ENCODE measurements at places on chromosomes 5 and 9.

DNA sequence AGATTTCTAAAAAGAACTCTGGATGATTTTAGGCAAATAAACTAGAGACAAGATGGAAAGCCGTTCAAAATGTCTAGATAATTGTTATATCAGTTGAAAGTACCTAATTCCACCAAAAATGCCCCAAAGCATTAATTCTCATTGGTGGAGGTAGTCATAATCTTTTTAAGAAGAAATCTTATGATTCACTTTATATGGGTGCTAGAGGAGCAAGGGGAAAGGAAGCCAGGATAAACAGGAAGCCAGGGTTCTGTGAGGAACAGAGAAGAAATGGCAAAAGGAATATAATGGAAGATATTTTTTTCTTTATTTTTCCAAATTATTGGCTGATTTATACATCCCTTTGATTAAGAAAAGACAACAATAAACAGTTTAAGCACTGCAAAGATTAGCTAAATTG lies 7.8 kb downstream of the YIPF5 start:
- no peak for DNase-seq

DNA sequence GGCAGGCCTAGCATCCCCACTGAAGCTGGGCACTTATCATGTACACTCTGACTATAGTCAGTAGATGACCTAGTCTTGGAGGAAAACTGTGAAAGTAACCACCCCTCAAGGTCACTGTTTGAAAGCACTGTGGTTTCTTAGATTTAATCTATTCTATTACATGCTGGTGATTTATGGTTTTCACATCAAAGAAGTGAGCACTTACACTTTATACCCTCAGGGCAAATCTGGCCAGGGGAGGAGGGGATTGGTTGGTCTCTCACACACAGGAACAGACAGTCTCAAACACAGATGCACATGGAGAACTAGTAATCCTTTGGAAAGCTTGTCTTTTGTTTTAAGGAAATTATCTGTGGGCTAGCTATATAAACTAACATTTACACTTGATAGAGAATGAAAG lies 17.9 kb upstream of the SPIN1 start:
- no peak for DNase-seq

DNA sequence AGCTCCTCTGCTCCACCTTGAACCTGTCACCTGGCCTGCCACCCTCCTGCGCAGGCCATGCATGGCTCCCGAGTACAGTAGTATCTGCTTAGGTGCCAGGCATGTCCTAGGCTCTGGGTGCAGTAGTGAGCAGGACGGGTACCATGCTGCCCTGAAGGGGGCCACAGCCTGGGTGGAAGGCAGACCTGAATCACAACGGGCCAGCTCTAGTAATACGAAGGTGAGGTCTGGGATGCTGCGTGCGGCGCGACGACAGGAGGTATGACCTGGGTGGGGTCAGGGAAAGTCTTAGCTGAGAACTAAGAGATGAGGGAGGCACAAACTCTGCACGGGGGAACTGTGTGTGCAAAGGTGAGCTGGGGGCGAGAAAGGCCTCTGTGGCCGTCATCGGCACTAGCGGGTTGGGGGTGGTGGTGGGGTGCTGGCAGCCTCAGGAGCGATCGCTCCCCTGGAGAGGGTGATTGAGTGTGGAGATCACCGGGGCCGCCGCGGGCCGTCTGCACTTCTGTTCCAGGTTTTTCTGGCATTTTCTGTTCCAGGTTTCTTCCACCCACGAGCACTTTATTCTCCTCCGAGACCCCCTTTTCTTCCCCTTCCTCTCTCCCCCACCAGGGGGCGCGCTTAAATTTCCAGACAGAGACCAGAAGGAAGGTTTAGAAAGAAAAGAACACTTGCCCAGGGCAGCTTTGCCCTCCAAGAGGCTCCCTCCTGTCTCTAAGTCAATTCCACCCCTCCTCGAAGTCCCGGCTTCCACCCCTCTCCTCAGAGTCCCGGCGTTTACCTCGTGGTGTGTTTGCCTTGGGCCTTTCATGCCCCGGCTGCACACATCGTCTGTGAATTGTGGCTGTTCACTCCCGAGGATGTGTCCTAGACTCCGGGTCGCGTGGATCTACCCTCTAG lies 15.1 kb downstream of the PDLIM4 start:
- no peak for DNase-seq

DNA sequence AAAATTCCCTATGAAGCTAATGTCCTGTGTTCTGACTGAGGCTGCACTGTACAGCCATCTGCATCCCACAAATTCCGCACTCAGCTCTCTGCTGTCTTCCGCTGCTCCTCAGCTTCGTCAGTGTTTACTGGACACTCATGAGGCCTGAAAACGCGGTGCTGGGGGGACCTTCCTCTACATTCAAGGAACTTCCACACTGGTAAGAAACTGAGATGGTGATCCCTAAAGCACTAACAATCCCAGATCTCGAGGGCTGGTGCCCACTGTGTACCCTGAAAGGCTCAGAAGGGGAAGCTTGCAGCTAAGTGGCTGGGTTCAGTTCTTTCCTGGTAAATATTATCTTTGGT lies 117.9 kb downstream of the NRG2 start:
- DNase-seq = no peak

GRCh38 chr9:126474786-126475485 lies 138.8 kb upstream of the LMX1B start:
- DNase-seq = no peak

GRCh38 chr5:166367391-166367790 lies 1924.1 kb upstream of the WWC1 start:
- DNase-seq = no peak

- DNase-seq = no peak
Observed at GRCh38 chr5:71482132-71482531, 26.7 kb downstream of the BDP1 start.

DNA sequence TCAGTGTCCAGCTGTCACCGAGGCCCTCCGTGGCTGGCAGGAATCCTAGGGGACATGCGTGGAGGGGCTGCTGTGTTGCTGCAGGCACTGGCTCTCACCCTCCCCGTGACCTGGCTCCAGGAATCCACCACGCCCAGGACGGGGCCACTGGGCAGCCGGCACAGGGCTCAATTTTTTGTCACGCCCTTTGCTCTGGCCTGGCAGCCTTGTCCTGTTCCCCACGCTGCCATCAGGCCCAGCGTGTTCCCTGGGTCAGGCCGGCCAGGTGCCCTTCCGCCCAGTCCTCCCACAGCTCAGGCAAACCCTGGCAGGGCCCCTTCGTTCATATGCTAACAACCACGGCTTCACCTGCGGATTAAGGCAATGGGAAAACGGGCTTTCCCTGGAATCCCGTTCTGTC lies 37.3 kb downstream of the PROP1 start:
- no peak for DNase-seq

- no peak for DNase-seq
Observed at GRCh38 chr5:117859176-117859575, 1129.2 kb downstream of the DTWD2 start.

GRCh38 chr9:109922617-109923470 lies 142.8 kb downstream of the PALM2AKAP2 start:
- no peak for DNase-seq

DNA sequence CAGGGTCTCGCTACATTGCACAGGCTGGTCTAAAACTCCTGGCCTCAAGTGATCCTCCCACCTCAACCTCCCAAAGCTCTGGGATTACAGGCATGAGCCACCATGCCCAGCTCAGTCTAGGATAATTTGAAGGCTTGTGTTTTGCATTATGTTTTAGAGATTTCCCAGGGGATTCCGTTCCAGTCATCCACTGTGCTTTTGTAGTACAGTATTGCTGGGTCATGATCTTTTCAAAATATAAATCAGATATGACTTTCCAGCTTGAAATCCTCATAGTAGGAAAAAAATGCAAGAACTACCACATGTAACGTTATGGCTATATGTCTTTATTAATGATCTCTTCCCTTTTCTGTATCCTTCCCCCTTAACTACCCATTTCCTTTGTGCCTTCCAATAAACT lies 338.1 kb downstream of the PRELID2 start:
- DNase-seq = no peak

- no peak for DNase-seq
Observed at GRCh38 chr9:75488719-75489110, 400.4 kb downstream of the OSTF1 start.

- DNase-seq = no peak
Observed at GRCh38 chr5:122327110-122327509, 15.1 kb downstream of the SNCAIP start.

GRCh38 chr5:39208471-39208870 lies 10.9 kb downstream of the FYB1 start:
- DNase-seq = no peak

DNA sequence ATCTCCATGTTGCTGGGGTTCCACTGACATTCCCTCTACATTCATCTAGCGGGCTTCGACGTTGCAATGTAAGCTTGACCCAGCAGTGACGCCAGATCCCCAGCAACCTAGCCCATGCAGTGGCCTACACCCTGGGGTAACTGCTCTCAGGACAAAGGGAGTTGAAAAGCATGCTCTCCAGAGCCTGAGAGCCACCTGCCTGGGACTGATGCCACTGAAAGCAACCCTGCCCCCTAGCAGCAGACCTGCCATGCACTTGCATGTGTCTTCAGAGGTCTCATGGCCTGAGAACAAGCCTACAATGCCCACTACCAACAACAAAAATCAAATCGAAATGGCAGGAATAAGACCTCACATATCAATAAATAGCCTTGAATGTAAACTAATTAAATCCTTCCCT lies 330.3 kb downstream of the TRIM36 start:
- no peak for DNase-seq

DNA sequence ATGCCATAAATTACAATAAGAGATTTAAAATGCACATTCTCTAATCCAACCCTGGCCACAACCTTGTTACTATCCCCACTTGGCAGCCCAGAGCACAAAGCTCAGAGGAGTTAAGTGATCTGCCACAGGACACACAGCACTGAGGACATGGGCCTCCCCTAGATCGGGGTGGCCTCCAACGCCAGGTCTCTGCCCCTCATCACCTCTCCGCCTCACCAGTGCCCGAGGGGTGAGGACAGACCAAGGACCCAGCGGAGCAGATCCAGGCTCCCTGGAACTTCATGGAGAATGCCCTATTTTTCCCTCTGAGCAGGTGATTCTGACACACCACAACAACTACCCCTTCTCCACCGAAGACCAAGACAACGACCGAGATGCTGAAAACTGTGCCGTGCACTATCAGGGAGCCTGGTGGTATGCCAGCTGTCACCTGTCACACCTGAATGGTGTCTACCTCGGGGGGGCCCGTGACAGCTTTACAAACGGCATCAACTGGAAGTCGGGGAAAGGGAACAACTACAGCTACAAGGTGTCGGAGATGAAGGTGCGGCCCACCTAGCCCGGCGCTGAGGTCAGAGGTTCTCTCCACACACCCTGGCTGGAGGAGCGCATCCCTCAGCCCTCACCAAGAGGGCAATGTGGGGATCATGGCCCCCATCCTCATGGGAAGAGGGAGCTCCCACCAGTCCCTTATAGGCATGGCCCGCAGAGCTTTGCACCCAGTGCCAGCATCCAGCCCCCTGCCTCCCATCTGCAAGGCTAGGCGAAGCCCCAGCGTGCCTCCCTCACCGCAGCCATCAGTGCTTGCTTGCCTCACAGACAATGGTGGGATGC lies 12.5 kb upstream of the FCN2 start:
- no peak for DNase-seq

GRCh38 chr5:453725-454481 lies 10.9 kb downstream of the EXOC3 start:
- no peak for DNase-seq

DNA sequence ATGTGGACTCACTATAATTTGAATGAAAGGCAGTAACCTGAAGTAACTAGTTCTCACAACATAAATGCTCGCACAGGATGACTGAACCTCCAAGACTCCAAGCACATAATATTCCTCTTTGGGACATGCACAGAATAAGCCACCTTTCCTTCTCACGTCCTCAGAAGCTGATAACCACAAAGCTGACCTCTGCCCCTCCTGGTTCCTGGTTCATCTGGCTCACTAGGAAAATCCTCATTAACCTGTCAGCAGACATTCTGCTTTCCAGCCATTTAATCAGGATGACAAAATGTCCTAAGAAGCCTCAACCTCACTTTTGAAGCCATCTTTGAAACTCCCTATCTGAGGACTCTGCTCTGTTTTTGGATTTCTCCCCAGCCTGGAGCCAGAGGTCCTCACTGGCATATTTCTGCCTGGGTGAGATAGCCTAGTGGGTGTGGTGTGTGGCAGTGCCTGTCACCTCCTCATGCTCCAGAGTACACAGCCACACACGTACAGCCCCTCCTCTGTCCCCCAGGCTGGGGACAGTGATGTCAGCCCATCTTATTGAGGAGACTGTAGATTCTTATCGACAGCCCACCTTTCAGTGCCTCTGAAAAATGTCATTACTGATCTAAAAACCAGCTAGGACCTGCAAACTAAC lies 10.3 kb downstream of the ANKH start:
- no peak for DNase-seq

GRCh38 chr9:109889456-109889855 lies 109.5 kb downstream of the PALM2AKAP2 start:
- no peak for DNase-seq

DNA sequence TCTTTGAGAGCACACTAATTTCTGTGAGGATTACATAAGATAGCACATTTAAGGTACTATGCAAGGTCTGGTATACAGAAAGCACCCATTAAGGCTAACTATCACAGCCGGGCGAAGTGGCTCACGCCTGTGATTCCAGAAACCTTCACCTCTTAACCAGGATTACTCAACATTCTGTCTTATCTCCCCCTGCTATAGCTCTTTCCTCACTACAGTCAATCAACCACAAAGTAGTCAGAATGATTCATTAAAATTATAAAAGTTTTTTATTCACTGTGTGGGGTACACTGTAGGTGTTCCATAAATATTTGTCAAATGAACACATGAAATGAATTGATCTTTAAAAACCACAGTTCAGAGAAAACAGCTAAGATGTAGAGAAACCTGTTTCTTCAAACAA lies 48.7 kb downstream of the CHD1 start:
- DNase-seq = no peak

DNA sequence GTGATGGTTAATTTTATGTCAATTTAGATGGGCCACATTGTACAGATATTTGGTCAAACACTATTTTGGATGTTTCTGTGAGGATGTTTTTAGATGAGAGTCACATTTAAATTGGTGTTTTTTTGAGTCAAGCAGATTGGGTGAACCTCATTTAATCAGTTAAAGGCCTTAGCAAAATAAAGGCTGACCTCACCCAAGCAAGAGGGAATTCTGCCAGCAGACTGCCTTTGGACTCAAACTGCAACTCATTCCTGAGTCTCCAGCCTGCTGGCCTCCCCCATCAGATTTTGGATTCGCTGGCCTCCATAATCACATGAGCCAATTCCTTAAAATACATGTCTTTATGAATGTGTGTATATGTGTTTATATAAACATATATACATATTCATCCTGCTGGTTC lies 282.7 kb upstream of the POU5F2 start:
- DNase-seq = no peak

DNA sequence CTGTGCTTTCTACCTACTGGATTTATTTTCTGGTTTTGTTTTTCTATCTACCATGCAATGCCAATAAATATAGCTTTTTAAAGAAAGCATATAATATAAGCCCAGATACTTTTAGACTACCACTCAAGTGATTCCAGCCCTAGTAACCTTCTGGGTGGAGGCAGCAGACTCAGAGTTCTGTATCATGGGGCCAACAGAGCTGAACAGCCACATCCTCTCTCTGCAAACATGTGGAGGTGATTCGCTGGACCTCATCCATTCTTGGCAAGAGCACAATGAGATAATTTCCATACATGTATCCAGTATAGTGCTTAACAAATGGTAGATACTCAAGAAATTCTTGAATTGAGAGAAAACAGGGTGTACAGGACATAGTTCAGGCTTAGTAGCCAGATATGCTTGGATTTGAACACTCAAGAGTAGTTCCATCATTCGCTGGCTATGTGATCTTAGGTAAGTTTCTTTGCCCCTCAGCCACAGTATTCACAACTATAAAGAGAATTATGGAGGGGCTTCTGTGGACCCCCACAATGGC lies 124.5 kb downstream of the ASTN2 start:
- no peak for DNase-seq

All from iPS DF 6.9 (cell line).